Fibroblast of the aortic adventitia (primary cell): ENCODE measurements at places on chromosomes 11 and 22. TPM values are rescaled to one million over a fixed set of nuclear protein-coding genes. Genes with fewer than 3 reads are reported as not detected.

The PLAAT5 gene
- total RNA-seq: 0.18 and 5.3 TPM in 2 replicates

The SLC6A5 gene
- not detected in 2 replicates for total RNA-seq

DNA sequence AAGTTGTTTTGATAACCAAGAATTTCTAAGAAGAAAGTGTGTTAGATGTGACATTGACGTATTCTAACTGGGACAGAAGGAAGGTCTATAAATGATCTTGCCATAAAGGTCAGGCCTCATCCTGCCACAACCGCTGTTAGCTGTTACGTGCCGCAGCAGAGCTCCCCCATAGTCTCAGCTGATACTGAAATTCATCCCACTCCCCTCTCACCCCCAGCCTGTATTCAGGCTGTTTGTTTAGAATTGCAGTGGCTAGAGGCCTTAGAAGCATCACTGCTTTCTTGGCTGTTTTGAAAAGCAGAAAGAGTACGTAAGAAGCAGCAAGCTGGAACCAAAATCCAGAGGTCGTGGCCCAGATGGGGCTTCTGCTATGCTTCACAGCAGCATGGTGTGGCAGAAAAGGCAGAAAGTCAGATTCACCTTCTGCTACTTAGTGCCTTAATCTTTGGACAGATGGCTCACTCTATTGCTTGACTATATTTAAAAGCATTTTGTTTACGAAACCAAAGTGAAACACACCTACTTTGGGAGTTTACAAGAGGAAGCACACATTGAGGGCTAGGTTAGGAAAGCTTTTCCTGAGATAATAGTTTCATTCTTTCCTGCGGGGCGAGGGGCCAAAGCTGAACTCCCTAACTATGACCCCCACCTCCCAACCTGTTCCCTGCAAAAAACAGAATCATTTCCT lies 950 bp upstream of the LAYN start:
- DNase-seq: no peak

DNA sequence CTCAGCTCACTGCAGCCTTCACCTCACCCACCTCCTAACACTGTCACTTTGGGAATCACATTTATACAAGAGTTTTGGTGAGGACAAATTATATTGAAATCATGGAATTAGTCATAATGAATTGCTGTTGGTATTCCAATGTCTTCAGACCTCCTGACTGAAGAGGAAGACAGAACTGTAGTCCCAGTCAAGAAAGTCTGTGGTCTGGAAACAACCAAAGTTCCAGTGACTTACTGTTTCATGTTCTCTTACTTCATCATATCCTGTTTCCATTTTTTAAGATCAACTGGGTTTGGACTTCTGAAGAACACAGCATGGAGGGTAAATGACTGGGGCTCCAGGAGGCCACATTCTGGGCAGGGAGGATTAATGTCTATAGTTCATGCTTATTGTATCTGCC lies 43.0 kb upstream of the HIPK3 start:
- DNase-seq: peak; percentile 6
